ENCODE measurements at places on chromosomes 2 and 18.

GRCh38 chr2:34308140-34308539 is 709.0 kb upstream of the FAM98A start:
- DNase-seq: no peak

- no peak for DNase-seq
These were observed 98.9 kb upstream of the GLS start for GRCh38 chr2:190781604-190782198.

DNA sequence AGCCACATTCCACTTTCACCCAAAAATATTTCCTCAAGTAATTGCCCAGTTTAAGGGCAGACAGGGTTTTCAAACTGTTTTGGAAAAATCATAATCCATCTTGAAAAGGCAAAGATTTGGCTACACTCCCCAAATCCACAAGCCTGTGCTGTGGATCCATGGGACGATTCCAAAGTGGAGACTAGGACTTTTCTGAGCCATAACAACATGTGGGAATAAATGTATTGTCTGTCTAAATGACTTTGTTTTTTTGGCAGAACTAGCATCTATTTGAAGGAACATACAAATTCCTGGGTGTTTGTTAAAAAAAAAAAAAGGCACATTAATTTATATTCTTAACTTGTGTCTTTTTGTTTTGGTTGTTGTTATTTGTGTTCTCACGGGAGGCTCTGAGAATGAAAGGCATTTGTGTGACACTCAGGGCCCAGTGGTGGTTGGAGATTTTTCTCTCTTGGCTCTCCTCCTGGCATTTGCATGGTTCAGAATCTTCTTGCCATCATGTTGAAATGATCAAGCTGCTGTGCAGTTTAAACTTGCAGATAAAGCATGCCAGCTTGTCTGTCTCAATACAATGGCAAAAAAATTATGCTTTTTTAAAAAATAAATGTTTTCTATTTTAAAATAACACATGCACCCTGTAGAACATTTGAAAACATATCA is 277.4 kb downstream of the EN1 start:
- DNase-seq: no peak

DNA sequence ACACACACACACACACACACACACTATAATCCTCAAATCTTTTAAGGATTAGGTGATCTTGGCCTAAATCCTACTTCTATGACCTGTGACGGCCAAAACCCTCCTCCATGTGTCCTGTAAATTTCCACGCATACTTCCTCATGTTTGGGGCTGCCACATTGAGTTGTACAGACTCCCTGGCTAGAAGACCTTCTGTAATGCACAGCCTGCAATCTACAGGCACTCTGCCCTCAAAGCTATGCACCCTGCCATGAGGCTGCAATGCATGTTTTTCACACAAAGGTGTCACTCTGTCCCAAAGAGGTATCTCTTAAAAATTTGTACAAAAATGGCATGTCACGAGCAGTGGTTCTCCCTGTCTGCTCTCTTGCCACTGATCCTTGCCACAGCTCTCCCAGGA is 26.4 kb upstream of the B4GALT6 start:
- DNase-seq: no peak

- DNase-seq: no peak
These were observed 94.3 kb upstream of the ZNF516 start for GRCh38 chr18:76589316-76589715.

DNA sequence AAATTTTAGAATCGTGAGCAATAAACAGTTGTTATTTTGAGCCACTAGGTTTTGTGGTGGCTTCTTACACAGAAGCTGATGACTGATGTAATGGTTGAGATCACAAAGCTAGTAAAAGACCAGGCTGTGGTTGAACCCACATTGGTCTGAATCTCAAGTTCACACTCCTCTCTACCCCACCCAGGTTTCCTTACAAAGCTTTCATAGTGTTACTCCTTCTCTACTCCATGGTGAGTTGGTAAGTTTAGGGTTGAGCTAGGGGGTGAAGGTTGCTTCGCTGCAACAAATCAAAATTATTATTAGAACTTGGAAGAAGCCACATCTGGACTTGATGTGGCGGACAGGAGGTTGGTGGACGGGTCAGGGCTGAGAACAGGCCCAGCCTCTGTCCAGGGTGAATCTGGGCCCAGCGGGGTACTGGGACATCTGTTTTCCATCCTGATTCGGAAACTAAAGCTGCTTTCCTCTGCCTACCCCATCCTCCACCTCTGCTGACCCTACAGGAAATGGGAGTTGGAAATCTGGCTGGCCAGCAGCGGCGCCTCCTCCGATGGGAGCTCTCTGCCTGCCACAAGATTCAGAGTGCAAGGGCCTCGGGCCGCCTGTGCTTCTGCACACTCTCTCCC is 86.3 kb downstream of the ZFP36L2 start:
- DNase-seq: no peak

Data from activated T-helper 1 cell treated with Interleukin-2 at 50 U/mL for 16 hours (primary cell).